CD4-positive, alpha-beta memory T cell (primary cell): ENCODE measurements at places on chromosomes 6 and 20. TPM values are rescaled to one million over a fixed set of nuclear protein-coding genes. Genes with fewer than 3 reads are reported as not detected.

- no peaks in the 10 kb centered on the region for H3K36me3 ChIP-seq
- no peaks in the 10 kb centered on the region for H3K27me3 ChIP-seq
- H3K4me3 ChIP-seq, result no peak overlapping the region
- DNase-seq, result no peak
- H3K4me1 ChIP-seq, result no peaks in the 10 kb centered on the region
- H3K27ac ChIP-seq, result no peak overlapping the region
Observed at GRCh38 chr6:104505838-104506237, 353.9 kb downstream of the HACE1 start.

DNA sequence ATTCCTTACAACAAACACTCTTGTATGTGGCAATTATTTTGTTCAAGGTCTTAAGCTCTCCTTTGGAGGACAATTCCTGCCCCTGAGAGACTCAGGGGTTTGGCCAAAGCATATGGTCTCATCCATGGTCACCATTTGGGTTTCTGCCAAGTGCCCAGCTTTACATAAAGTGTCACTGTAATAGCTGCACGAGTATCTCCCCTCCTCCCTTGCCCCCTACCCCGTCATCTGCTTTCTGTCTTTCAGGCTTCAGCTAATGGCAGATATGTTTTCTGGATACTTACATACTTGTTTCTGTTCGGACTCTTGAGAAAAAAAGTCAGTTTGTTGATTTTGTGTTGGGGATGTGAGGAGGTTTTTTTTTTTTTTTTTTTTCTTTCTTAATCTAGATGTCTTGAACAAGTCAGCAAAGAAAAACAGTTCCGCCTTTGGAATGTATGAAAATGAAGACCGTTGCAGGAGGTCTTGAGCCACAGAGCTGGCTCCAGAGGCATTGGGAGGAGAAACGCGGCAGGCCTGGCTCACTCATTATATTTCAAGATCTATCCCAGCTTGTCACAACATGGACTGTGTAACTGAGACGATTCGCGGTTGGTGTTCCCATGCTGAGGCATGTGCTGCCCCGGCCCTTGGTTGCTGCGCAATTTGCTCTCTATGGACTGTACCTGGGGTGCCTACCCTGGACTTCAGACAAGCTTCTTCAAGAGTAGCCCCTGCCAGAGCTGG is 32.6 kb upstream of the STX16 start:
- no peaks in the 10 kb centered on the region for H3K4me1 ChIP-seq
- no peaks in the 10 kb centered on the region for H3K36me3 ChIP-seq
- DNase-seq, result no peak
- no peak overlapping the region for H3K27ac ChIP-seq

DNA sequence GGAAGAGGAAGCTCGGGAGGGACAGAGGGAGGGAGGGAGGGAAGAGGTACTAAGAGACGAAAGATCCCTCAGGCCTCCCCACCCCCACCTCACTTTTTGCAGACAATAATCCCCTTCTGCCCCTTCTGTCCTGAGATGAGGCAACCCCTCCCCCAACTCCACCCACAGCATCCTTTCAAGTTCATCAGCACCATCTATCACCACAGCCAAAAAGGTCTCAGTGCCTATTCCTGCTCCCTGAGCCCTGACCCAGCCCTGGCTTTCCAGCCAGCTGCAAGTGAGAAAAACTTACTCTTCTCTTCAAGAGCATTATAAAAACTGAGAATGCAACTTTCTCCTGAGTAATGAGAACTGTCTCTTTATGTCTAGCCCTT is 133.2 kb upstream of the LRFN2 start:
- no peak overlapping the region for H3K4me3 ChIP-seq
- DNase-seq, result no peak
- no peaks in the 10 kb centered on the region for H3K36me3 ChIP-seq
- no peak overlapping the region for H3K27ac ChIP-seq
- no peaks in the 10 kb centered on the region for H3K4me1 ChIP-seq
- H3K27me3 ChIP-seq, result no peaks in the 10 kb centered on the region

The ZNFX1 gene
- total RNA-seq, result 78.4 TPM

The TRMT11 gene
- total RNA-seq, result 30.8 TPM
